Inflammatory macrophage (primary cell): ENCODE measurements at places on chromosomes 2 and 18.

DNA sequence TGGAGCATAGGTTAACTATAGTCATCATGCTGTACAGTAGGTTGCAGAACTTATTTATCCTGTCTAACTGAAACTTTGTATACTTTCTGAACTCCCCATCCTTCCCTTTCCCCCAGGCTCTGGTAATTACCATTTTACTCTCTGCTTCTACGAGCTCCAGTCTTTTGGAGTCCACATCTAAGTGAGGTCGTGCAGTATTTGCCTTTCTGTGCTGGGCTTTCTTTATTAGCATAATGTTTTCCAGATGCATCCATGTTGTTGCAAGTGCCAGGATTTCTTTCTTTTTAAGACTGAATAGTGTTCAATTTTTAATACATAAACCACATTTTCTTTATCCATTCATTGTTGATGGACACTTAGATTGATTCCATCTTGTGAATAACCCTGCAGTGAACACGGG, 464.1 kb downstream of the TGIF1 start:
- no peak for DNase-seq

- no peak for DNase-seq
These were observed 16.8 kb downstream of the DBI start for GRCh38 chr2:119383410-119384140.

DNA sequence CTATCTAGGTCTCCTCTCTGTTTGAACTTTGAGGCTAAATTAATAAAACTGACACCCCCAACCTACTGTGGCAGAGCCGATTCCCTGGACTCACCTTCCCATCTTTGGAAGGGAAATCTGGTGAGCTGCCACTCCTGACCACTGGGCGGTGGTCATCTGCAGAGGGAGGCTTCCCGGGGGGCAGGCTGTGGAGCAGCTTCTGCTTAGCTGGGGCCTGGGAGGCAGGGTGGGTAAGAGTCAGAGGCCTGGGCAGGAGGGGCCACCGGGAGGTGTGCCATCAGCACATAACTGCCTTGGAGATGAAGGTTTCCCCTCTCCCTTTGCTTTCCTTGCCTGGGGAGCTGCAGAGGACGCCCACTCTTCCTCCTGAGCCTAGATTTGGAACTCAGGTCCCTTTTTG, 2.3 kb upstream of the NPPC start:
- no peak for DNase-seq

- DNase-seq, result no peak
These were observed 6.4 kb downstream of the ITSN2 start for GRCh38 chr2:24353973-24354372.

DNA sequence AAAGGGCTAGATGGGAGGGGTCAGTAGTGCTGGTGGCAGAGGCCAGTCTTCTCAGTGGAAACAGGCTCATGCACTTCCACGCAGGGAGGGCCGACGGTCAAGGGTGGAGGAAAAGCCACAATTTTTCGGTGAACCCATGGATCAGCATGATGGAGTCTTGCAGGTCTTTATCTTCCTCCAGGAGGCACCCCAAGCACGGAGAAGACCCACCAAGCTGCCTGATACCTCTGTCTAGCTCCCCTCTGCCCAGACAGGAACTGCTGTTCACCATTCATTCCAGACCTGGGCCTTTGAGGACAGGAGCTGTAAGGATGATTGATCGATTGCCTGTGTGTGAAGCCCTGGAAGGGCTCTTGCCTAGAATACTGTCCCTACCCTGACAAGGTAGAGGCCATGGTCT, 2.8 kb upstream of the LRRFIP1 start:
- no peak for DNase-seq

DNA sequence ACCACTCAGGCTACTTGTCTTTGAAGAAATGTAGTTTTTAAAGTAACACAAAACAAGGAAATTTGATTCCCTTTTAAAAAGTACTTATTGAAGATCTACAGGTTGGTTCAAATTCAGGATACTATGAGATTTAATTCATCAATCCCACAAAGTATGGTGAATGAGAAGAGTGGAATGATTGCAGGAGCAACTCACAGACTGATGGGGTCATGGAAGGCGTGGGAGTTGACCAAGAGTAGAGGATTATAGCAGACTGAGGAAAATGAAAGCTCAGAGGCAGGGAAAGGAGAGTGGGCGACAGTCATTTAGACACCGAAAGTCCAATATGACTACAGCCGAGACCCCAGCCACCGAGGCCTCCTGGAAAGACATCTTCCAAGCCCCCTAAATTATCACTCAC, 12.5 kb upstream of the DAPL1 start:
- DNase-seq, result no peak

GRCh38 chr2:233241803-233242202, 9.7 kb upstream of the ATG16L1 start:
- DNase-seq, result no peak

DNA sequence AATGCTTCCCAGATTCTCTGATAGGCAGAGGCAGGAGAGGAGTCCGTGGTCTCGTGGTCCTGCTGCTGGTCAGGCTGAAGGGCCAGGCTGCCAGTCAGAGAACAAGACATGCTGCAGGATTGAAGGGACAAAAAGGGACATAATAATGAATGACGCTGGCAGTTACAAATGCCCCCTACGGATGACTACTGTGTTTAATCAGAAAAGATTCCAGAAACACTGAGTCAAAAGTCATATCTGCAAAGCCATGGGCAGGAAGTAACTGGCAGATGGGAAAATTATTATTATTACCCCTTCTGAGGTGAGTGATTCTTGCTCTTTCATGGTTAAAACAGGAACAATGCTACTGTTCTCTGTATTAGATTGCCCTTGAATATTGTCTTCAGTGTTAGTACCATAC, 19.0 kb downstream of the LCT start:
- no peak for DNase-seq

GRCh38 chr2:31132786-31133185, 5.5 kb downstream of the GALNT14 start:
- DNase-seq, result no peak

DNA sequence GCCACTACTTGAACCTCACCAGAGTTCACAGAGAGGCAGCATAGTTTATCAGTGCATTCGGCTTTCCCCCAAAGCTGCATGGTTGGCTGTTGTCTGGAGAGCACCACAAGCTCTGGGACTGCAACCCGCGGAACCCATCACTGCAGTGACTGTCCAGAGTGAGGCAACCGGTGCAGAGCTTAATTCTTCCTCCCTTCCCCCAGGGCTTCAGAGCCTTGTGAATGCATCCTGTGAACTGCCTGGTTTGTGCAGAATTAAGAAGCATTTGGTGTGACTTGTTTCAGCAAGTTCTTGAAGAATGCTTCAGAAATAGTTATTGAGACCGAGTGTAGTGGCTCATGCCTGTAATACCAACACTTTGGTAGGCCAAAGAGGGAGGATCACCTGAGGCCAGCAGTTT, 99.2 kb upstream of the FOSL2 start:
- no peak for DNase-seq

- no peak for DNase-seq
These were observed 106.7 kb downstream of the MEIS1 start for GRCh38 chr2:66541646-66542045.

DNA sequence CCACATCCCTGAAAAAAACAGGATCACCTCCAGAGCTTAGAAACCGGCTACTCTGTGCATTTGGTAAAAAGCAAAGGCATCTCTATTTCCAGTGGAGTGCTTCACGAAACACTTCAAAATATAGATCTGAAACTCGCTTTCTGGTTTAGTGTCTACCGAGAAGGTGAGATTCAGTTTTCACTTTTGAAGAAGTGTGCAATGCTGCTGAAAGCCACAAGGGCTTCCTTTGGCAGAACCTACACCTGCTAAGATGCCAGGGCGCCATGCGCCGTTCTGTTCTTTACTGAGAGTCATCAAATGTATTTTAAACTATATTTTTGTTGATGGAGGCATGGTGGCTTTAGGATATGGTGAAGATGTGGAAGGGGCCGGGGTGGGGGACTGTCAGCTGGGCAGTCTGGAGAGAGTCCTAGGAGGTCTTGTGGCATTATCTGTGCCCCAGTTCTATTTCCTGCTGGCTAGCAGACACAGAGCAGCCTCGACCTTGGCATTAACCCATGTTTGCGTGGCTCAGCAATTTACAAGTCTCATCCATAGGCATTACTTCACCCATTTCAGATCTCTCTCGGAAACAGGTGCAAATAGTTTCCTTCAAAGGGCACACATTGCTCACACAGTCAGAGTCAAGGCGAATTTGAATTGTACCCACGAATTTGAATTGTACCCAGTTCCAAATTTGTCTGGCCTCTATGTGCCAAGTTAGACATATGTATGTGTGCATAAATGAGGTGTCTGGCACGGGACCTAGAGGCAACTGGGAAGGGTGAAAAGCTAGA, 46.7 kb upstream of the KCNF1 start:
- DNase-seq, result no peak

DNA sequence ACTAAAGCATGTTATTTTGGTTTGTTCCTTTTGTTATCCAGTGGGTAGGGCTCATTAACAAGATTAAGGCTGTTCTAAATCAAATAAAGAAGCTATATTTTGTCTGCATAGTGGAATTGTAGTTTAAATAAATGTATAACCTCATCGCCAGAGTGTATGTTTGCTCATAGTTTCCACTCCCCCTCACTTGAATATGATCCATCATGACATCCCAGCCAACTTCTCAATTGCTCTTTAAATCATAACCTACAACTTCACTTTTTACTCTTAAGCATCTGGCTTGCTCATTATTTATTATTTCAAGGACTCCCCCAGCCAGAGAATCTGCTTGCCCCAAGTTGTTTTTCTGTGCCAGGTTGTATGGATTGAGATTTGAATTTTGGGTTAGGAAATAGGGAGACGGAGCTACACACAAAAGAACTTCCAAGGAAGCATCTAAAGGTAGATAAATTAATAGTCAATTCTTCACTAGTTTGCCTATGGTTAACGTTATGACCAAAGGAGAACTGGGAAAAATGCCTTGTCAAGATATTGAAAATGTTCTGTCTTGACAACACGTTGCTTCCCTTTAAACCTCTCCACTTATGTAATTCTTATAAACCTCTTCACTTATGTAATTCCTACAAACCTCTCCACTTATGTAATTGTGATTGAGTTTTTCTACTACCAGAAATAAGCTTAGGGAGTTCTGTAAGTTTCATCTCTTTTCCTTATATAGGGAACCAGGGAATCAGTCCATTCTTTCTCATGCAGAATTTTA, 55.4 kb upstream of the UPP2 start:
- DNase-seq, result no peak

DNA sequence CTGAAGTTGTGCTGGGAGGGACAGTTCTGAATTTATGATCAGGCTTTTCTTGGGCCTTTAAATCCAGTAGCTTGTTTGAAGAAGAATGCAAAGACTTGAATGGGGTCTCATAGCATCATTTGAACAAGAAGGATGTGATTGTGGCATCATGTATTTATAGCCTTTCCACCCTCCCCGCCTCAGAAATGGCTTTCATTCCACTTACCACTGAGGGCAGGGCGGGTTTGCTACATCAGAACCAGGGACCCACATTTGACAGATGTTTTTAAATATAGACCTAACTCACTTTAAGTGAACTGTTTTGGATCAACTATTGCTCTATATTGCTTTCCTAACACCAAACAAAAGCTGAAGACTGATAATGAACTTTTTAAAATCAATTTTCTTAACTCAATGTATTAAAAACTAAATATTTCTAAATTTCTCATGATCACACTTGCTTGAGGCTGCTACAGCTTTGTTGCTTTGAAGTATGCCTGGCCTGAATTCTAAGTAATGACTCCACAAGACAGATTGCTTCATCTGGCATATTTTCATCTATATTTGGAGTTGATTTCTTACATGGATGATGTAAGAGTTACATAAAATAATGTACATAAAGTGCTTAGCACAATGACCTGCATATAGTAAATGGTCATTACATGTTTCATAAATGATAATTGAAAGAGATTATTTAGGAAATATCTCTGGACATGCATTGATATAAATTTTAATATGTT, 1552.9 kb upstream of the SLC39A10 start:
- no peak for DNase-seq

- DNase-seq, result peak; percentile 86
These were observed 68.7 kb upstream of the ACSL3 start for GRCh38 chr2:222792001-222792611.

DNA sequence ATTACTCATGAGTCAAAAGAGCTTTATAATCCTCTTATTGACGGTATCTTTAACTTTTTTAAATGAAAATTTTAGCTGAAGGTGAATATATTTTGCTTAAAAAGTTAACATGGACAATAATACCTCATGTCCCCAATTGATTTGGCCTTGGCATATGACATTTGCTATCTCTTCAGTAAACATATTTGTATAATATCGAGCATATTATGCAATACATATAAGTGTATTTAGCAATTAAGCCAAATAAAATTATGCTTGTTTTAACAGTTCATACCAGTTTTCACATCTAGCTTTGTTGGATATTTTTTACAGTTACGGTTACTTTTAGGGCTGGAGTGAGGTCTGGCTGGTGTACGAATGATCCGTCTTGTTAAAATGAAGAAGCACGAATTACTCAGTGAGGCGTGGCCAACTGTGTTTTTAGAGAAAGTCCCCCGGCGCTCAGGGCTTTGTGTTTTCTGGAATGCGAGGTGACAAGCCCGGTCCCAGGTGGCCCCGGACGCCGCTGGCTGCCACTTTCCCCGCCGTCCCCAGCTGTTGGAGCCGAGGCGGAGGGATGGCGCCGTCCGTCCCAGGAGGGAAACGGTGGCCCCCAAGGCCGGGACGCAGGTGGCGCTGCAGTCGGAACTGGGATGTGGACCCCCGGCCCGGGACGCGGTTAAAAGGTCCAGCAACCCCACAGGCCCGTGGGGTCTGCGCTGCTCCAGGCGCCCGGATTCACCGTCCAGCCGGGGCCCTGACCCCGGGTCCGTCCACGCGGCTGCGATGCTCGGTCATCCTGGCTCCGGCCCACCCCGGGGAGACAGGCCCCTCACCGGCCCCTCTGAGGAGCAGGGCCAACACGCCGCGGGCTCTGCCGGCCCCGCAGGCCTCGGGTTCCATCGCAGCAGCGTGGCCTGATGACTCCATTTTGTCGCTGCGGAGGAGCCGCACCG, 41.3 kb downstream of the TMEM18 start:
- DNase-seq, result no peak

DNA sequence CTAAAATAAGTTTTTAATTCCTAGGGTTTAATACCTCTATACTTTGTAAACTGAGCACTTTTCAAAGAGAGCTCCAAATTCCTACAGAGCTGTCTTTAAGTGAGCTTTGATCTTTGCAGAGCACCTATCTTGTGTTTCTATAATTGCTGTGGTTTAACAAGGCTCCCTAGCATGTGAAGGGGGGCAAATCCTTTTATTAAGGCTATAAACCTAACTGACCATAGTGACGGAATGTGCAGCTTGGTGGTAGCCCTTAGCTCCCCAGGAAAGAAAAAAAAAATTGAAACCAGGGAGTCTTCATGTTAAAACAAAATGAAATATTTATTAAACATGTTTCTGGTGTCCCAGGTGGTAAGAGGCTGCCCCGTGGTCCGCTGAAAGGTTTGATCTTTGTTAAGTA, 78.6 kb upstream of the ETAA1 start:
- DNase-seq, result no peak

DNA sequence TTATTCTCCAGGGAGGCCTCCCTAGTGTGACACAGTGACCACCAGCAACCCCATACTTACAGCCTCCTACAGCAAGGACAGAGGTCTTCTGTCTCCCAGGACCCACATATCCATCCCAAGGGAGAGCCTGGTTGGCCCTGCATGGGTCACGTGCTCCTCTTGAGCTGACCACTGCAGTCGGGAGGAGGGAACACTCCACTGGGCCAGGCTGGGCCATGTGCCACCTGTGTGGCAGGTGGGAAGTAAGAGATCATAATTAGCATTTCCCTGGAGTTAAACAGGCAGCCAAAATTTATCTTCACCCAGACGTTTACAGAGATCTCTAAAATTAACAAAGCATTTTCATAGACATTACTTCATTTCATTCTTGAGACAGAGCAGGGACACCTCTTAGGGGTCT, 33.4 kb upstream of the MLPH start:
- DNase-seq, result no peak
